NCI-H1694 treated with DMSO at 0.1 percent for 48 hours (cell line): ENCODE measurements at places on chromosomes 16 and 17.
A peak's percentile ranks its signal among the peaks of the same experiment; 100 is the strongest.

DNA sequence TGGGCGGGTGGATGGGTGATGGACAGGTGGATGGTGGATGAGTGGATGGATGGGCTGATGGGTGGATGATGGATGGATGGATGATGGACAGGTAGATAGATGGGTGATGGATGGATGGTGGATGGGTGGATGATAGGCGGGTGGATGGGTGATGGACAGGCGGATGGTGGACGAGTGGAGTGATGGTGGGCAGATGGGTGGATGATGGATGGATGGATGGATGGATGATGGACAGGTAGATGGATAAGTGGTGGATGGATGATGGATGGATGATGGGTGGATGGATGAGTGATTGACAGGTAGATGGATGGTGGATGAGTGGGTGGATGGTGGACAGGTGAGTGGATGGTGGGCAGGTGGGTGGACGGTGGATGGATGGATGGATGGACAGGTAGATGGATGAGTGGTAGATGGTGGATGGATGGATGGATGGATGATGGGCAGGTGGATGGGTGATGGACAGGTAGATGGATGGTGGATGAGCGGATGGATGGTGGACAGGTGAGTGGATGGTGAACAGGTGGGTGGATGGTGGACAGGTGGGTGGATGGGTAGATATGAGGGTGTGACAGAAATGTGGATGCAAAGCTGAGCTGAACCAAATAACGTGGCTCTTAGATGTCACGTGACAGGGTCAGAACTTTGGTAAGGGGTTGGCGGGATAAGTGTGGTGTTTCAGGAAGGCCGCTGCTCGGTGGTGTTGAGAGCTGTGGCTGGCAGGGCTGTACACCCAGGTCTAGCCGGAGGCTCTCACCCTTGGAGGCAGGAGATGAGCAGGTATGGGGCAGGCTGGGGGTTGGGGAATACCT is 234.3 kb upstream of the CIBAR2 start:
- DNase-seq, result no peak

GRCh38 chr17:58156839-58157803 is 8.9 kb downstream of the OR4D1 start:
- DNase-seq, result no peak

DNA sequence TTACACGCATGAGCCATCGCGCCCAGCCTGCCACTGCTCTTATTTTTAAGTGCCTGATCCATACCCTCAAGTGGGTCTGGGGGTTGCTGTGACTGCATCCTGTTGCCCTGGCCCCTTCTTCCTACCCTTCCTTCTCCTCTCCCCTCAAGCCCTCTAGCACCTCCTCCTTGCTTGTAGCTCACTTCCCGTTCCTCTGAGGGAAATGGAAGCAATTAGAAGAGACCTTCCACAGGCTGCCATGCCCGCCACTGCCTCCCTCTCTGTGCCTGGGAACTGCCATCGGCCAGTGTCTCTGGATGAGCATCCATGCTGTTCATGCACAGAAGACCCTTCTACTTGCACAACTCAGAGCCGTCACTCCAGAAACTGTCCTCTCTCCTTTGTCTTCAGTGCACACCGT is 10.6 kb upstream of the TFAP4 start:
- no peak for DNase-seq

- no peak for DNase-seq
These were observed 19.7 kb downstream of the ALKBH5 start for GRCh38 chr17:18203308-18203707.

GRCh38 chr17:29155966-29156338 is 24.2 kb downstream of the MYO18A start:
- no peak for DNase-seq

DNA sequence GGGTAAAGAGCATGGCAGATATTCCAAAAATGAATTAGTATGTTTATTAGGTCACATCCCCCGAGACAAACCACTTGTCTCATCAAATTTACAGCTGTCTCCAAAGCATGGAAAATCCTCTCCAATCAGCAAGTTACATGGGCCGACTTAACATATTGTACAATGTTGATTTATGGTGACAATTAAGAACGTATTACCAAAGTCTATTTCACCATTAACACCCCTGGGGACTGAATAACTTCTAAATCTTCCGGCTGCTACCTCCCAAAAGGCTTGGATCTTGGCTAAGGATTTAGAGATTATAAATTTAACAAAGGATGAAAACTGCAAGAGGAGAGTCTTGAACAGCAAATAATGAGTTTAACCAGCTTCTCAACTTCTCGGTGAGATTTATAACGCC is 311.9 kb downstream of the NPIPA8 start:
- no peak for DNase-seq

- no peak for DNase-seq
These were observed 4.5 kb upstream of the CA4 start for GRCh38 chr17:60145006-60145935.

- no peak for DNase-seq
These were observed 30.7 kb upstream of the CCNF start for GRCh38 chr16:2398520-2398919.

DNA sequence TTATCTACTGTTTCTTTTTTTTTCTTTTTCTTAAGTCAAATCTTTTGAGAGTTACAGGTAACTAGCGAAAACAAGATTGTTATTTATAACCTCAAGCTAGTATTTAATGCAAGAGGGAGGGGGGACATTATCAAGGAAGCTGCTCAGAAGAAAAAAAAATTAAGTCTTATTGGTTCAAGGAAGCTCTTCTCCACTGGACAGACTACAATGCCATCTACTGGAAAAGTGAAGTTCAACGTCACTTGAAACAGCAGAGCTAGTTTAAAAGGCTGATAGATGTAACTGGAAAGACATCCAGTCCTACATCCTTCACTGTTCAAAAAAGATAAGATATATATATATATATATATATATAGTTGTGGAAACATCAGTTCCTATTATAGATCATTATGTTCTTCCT is 418.0 kb upstream of the PSMD7 start:
- DNase-seq, result peak; percentile 51

DNA sequence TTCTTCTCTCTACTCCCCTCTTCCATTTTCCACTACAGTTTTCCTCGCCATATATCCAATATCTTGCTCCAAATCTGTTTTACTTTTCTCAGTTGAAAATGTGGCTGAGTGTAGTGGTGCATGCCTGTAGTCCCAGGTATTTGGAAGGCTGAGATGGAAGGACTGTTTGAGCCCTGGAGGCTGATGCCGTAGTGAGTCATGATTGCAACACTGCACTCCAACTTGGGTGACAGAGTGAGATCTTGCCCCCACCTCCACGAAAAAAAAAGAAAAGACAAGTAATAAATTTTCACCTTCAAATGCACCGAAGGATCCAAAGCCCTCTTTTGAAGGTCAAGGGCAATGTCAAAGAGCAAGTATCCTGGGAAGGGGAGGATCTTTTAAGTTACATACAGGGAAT is 592.3 kb downstream of the TMEM114 start:
- no peak for DNase-seq
